PC-3 (cell line): ENCODE measurements at places on chromosomes 1 and 21. TPM values are rescaled to one million over a fixed set of nuclear protein-coding genes. Genes with fewer than 3 reads are reported as not detected.

Gene MAN1C1
- 0.11 and 0.75 TPM in 2 replicates for total RNA-seq

DNA sequence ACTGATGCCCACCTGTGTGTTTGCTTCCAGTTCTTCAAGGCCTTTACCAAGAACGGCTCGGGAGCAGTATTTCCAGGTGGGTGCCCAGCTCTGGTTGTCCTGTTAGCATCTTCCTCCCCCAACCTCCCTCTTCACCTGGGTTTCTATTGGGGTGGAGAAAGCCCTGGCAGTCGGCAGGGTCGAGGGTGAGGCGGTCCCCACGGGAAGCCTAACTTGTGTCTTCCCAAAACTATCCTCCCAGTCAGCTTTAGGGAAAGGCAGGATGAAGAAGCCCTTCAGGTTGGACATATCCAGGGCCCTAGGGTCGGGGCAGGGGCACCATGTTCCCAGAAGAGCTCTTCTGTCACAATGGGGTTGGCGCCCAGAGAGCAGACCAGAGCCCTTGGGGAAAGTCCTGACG lies 20.6 kb downstream of the QSOX1 start:
- DNase-seq = no peak

DNA sequence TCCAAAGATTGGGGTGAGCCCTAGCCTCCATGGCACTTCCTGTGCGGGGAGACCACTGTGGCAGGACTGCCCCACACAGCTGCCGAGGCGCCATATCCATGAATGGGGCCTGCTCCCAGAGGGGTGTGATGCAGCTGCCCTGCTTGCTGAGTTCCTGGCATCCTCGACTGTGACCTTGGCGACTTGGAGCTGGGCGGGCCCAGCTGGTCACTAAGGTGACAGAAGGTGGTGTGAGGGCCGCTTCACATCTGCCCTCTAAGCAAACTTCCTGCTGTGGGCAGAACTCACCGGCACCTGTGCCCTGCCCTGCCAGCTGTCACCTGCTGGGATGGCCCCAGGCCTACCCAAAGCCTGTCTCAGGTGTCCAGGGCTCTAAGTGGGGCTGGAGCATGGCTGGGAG lies 9.0 kb downstream of the TMEM61 start:
- DNase-seq = no peak

GRCh38 chr1:152107031-152107983 lies 7.9 kb downstream of the TCHH start:
- no peak for DNase-seq

GRCh38 chr21:22703521-22703920 lies 1705.3 kb downstream of the NCAM2 start:
- DNase-seq = no peak

GRCh38 chr21:31778546-31778945 lies 46.6 kb upstream of the SCAF4 start:
- peak; percentile 4 for DNase-seq

DNA sequence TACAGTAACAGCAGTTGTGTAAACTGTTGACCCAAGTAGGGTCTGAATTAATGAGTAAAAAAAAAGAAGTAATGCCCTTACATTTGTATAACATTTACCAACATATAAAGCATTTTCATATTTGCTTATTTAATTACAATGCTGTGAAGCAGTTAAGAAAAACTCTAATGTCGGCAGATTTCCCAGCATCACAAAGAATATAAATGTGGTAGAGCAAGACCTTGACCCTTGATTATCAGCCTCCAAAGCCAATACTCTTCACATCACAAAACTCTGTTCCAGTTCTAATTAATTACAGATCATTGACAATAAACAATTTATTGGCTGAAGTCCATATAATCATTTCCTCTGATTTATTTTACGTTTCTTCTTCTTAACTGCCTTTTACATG lies 130.2 kb downstream of the DUSP10 start:
- no peak for DNase-seq

GRCh38 chr1:32411261-32411660 lies 17.0 kb upstream of the BSDC1 start:
- DNase-seq = no peak
